Endothelial cell (in vitro differentiated cells): ENCODE measurements at places on chromosomes 5 and 9. TPM values are rescaled to one million over a fixed set of nuclear protein-coding genes. Genes with fewer than 3 reads are reported as not detected.

The SAXO1 gene
- total RNA-seq = not detected

The TMEM267 gene
- total RNA-seq = 6.8 TPM

The NR4A3 gene
- total RNA-seq = 0.18 TPM

The EQTN gene
- total RNA-seq = not detected

- H3K27me3 ChIP-seq = no peaks in the 10 kb centered on the region
- H3K4me3 ChIP-seq = no peak overlapping the region
- no peaks in the 10 kb centered on the region for H3K36me3 ChIP-seq
- no peaks in the 10 kb centered on the region for H3K4me1 ChIP-seq
- H3K27ac ChIP-seq = no peak overlapping the region
- no peak for DNase-seq
Observed at GRCh38 chr9:83379045-83379444, 159.2 kb downstream of the FRMD3 start.

GRCh38 chr9:95083086-95083768, 234.3 kb downstream of the FANCC start:
- H3K27me3 ChIP-seq = peaks cover 4% of the 10 kb centered on the region
- H3K4me3 ChIP-seq = peak overlapping the region; percentile 49
- peaks cover 28% of the 10 kb centered on the region for H3K36me3 ChIP-seq
- no peak for DNase-seq
- H3K27ac ChIP-seq = no peak overlapping the region
- no peaks in the 10 kb centered on the region for H3K4me1 ChIP-seq

DNA sequence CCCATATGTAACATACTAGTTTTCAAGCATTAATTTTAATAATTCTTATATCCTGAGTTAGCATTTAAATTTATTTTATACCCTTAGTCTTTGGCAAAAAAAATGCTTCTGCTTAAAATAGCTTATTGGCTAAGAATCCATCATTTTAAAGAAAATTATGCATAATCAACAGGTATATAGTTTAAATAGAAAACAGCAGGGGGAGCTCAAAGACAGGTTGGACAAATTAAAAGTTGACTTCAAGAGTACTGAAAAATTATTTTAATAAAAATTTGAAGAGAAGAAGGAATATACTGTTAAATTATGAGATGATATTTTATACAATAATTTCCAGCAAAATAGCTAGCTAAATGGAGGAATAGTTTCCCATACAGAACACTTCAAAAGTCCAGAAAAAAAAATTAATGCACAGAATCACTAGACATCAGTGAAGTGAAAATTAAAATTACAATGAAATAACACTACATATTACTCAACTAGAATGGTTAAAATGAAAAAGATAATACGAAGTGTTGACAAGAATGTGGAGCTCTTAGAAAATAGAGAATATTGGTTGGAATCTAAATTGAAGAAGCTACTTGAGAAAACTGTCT, 387.1 kb downstream of the PDE4D start:
- no peak for DNase-seq
- H3K4me1 ChIP-seq = no peaks in the 10 kb centered on the region
- no peak overlapping the region for H3K4me3 ChIP-seq
- no peaks in the 10 kb centered on the region for H3K36me3 ChIP-seq
- no peaks in the 10 kb centered on the region for H3K27me3 ChIP-seq

GRCh38 chr5:154143211-154143641, 47.3 kb upstream of the GALNT10 start:
- no peak overlapping the region for H3K4me3 ChIP-seq
- no peak overlapping the region for H3K27ac ChIP-seq

- no peak for DNase-seq
- H3K4me1 ChIP-seq = peaks cover 3% of the 10 kb centered on the region
- no peaks in the 10 kb centered on the region for H3K36me3 ChIP-seq
- H3K4me3 ChIP-seq = no peak overlapping the region
Observed at GRCh38 chr5:112933651-112934365, 11.8 kb upstream of the REEP5 start.
